Neural crest cell (in vitro differentiated cells): ENCODE measurements at places on chromosomes 6 and 20.

- no peak for DNase-seq
Measured at GRCh38 chr6:101266063-101266462, 127.4 kb upstream of the GRIK2 start.

DNA sequence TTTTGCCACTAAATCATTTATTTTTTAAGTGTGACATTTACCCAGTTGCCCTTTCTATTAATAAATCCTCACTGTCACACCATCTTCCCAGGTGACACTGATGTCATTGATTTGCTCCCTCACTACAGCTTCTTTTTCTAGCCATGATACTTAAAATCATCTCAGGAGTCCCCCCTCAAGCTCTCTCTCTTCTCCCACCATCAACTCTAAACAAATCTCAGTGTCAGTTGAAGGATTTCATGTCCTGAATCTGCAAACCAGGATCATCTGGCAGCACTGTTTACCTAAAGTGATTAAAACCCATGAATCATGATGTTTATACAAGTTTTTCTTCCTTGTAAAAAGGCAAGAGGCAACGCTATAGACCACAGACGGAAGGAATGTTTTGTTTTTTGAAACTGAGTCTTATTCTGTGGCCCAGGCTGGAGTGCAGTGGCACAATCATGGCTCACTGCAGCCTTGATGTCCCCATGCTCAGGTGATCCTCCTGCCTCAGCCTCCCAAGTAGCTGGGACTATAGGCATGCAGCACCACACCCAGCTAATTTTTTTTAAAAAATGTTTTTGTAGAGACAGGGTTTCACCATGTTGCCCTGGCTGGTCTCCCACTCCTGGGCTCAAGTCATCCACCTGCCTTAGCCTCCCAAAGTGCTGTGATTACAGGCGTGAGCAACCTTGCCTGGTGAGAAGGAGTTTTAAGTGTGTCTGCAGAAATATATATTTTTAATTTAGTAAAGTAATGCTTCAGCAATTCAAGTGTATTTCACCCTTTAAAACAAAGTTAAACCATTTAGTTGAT, 30.1 kb upstream of the SH3BGRL2 start:
- no peak for DNase-seq

GRCh38 chr20:19284400-19285178, 72.1 kb downstream of the SLC24A3 start:
- DNase-seq = no peak

- DNase-seq = no peak
Measured at GRCh38 chr6:139376017-139376330, 1.5 kb upstream of the CITED2 start.

DNA sequence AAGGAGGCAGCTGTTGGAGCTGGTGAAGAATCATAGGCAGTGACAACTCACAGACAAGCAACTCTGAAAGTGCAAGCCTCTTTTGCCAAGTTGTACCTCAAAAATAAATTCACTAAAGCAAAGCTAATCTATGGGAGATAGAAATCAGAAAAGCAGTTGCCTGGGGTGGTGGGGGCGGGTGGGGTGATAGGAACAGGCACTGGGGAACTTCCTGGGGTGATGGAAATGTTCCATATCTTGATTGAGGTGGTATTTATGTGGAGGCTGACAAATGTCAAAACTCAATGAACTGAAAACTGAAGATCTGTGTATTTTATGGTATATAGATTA, 52.4 kb downstream of the ATP9A start:
- DNase-seq = no peak

GRCh38 chr6:167290786-167291622, at the start of gene UNC93A:
TSS of gene UNC93A (plus strand) at chr6:167291315. CDS start at chr6:167291490, 175 bp downstream.
- no peak for DNase-seq

GRCh38 chr6:110137924-110138887, 41.3 kb downstream of the WASF1 start:
- DNase-seq = no peak

DNA sequence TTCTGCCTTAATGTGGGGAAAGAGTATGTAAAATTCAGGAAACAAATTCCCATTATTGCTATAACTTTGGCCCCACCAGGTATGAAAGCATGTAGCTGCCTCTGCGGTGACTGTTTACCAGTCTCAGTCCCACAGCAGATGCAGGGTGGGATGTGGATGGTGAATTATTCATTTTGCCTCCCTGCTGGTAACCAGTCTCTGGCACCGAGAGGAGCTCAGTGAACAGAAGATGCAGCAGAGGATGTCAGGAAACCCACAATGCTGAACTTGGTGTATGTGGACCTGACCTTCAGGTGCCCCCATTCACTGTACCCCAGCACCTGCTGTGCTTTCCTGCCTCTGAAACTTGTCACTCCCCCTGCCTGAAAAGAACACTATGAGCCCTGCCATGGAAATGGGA, 8.8 kb upstream of the METTL24 start:
- DNase-seq = no peak

GRCh38 chr6:113110211-113110610, 746.9 kb upstream of the MARCKS start:
- no peak for DNase-seq

DNA sequence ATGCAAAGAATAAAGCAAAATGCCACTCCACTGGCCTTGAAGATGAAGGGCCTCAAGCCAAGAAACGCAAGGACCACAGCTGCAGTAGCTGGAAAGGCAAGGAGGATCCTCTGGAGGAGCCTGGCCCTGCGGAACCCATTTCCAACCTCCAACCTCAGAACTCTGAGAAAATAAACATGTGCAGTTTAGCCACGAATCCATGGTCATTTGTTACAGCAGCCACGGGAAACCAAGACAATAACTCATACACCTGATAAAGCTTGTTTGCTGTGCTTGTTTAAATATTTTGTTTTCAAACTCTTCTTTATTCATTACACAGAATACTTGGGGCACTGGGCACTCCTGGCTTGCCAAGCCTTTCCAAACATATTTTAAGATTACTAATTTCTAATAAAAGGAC, 10.4 kb downstream of the SERPINB6 start:
- DNase-seq = no peak

DNA sequence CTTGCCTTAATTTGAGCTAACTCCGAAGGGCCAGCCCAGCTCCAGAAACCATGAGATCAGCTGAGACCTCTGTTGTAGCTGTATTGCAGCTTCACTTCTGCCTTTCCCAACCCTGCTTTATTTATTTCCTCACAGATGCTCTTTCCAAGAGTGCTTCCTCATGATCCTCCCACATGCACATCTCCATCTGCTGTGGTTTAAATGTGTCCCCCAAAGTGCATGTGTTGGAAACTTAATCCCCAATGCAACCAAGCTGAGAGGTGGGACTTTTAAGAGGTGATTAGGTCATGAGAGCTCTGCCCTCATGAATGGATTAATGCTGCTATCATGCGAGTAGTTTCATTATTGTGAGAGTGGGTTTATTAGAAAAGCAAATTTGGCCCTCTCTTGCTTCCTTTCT, 164.4 kb upstream of the TAB2 start:
- DNase-seq = no peak

DNA sequence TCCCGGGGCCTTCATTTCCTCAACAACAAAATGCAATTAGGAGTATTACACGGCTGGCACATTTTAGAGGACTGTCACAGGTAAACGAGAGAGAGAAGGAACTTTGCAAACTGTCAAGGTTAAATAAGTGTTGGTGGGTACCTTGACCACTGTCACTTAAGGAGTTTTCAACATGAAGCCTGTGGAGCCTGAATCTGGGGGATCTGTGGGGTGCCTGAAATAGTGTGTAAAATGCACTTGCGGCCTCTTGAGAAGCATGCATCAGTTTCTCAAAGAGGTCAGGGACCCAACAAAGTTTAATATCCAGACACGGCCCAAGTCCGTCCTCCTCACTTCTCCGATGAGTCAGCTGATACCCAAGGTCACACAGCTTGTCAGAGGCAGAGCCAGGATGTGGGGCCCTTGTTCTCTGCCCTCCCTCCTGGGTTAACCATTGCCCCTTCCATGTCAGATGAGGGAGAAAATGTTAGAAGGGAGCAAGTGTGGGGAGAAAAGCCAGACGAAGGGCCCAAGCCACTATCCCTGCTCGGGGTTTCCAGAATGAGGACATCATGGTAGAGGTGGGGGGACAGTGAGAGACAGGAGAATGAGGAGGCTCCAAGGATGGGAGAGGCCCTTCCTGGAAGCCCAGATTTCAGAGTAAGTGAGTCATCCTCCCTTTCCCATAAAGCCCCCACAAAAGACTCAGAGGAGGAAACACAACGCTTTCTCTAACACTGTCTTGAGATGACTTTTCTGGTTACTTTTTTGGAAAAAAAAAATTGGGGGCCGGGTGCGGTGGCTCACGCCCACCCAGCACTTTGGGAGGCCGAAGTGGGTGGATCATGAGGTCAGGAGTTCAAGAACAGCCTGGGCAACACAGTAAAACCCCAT, 42.2 kb downstream of the C6orf132 start:
- no peak for DNase-seq

DNA sequence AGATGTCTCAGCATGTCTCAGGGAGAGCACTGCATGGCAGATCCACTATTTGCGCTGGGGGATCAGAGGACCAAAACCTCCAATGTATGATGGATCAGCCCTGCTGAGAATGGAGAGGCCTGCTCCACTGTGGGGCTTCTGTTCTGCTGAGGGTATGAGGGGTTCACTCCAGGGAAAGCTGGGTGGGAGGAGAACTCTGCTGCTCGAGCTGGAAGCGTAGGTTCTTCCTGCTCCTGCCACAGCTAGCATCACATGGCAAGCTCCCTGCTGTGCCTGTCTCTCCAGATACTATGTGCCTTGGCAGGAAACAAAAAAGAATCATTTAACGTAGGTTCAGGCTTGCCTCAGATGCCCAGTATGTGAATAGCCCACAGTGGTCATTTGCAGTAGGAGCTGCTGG, 105.8 kb downstream of the EPM2A start:
- DNase-seq = no peak

DNA sequence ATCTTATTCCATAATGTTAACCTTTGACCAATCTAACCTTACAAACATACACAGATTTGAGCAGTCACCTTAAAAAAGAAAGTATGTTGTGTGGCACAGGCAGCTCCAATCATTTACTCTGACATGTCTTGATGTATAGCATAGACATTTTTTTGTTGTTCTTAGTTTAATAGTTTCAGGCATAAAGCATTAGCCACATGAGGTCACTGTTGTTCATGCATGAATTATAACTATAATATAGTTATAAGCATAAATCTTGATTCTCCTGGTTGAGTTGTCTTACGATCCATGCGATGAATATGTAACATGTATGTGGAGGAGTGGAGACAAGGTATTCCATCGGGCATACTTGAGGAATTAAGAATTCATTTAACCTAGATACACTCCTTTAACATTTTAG, 26.1 kb upstream of the NKAIN2 start:
- no peak for DNase-seq

- no peak for DNase-seq
Measured at GRCh38 chr20:48613926-48614325, 213.9 kb downstream of the PREX1 start.

DNA sequence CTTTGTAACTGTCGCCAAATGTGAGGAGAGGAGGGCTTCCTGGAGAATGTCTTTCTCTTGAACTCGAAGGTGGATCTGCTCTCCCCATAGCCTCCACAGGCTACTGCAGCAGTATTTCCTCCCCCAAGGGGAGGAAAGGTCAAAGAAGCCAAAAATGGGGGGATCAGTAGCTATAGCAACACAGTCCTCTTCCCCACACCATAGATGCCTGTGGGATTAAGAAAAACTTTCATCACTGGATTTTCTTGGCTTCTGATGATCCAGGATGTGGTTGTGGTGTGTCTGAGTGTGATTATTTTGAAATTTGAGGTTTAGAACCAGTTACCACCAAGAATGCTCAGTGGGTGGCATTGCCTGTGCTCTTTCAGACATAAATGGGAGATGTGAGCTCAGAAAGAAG, 140.1 kb upstream of the SPACA1 start:
- DNase-seq = no peak

DNA sequence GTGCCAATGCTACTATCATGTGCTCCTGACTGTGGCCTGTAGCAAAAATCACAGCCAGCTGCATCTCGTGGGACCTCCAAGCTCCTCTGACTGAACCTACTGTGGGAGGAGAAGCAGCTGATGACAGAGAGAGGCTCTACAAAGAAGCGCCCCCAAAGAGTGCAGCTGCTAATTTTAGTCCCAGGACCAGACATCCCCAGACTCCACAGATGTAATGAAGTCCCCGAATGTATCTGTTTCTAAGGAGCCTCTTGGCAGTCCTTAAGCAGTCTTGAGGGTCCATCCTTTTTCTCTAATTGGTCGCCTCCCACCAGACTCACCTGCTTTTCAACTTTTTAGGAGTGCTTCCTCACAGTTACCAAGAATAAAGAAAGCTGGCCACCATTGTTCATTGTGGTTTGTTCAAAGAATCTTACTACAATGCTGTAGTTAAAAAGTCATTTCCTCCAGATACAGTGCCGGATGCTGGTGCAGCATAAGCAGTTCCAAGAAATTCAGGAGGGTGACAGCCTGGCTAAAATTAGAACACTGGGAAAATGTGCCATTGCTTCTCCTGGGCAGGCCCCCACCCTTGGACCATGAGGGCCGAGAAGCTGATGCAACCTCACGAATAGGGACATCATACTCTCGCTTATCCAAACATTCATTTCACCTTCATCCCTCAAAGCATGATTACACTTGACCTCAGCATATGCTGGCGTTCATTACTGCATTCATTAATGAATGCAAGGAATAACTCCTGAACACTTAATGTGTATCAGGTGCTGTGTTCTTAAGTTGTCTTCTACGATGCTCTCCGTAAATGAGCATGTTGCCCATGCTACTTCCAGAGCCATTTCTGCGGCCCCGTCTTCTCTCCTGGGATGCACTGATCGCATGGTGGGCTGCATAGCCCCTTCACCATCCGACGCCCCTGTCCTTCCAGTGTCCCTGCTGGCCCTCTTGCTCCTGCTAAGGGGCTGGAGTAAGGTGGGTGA, 66.4 kb downstream of the LY86 start:
- DNase-seq = no peak

DNA sequence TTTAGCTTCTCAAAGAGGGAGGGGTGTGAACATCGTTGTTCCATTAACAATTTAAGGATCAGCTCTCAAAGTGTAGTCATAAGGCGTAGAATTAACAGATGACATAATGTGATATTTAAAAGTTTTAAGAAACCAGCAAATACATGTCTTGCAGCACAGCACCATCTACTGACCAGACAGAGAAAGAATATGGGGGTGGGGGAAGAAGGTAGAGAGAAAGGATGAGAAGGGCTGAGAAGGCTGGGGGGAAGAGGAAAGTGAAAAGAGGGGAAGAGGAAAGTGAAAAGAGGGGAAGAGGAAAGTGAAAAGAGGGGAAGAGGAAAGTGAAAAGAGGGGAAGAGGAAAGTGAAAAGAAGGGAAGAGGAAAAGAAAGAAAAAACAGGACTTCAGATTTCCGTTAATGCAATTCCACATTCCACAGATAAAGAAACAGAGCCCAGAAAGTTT, 80.9 kb downstream of the HAO1 start:
- peak; percentile 4 for DNase-seq

DNA sequence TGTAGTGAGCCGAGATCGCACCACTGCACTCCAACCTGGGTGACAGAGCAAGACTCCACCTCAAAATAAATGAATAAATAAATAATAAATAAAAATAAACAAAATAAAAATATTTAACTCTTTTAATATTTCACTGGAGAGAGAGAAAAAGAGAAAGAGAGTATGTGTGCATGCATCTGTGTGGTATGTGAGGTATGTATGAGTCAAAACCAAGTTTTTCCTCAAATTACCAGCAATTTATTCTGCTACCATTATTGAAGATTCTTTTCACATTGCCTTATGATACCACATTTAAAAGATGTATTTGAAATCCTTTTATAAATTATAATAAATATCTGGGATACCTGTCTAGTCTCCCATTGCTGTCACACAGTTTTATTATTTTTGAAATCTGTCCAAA, 122.1 kb downstream of the CD164 start:
- no peak for DNase-seq
